ENCODE measurements at places on chromosomes 2 and 18.
A peak's percentile ranks its signal among the peaks of the same experiment; 100 is the strongest.

- peak; percentile 98 for DNase-seq
Measured at GRCh38 chr2:110677530-110678456, at the start of gene BUB1. Gene BUB1 (minus strand): TSS chr2:110678063. CDS start chr2:110677995, 68 bp downstream.

DNA sequence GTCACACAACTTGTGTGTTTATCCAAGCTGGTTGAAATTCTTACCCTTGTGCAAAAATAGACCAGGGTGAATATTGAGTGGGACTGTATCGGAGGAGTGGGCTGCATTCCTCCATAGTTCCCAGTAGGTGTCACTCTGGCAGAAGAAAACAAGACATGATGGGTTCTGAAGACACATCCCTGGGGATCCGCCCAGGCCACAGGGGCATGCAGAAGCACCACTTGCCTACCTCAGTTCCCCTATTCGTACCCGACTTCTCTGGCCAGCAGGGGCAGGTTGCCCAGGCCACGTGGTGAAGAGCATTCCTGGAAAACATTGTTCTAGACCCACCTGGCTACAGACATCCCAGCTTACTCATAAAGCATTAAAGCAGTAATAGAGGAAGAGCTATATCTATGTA is 168.2 kb downstream of the FAM210A start:
- peak; percentile 53 for DNase-seq

GRCh38 chr18:21843341-21843740 is 102.7 kb downstream of the MIB1 start:
- DNase-seq = no peak

- DNase-seq = no peak
Measured at GRCh38 chr18:7456376-7456775, 110.7 kb upstream of the PTPRM start.

GRCh38 chr2:32680942-32681341 is 53.1 kb downstream of the TTC27 start:
- DNase-seq = no peak

DNA sequence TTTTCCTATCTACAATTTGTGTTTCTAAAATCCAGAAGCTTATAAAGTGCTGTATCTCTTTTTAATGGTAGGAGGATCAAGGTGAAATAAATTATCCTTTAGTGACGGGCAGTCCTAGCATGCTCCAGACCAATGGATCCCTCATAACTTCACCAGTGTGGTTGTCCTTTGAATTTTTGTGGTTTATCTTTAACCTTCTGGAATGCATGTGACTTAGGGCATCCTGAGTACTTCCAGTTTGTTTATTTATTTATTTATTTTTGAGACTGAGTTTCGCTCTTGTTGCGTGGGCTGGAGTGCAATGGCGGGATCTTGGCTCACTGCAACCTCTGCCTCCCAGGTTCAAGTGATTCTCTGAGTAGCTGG is 40.4 kb downstream of the NUP35 start:
- no peak for DNase-seq

DNA sequence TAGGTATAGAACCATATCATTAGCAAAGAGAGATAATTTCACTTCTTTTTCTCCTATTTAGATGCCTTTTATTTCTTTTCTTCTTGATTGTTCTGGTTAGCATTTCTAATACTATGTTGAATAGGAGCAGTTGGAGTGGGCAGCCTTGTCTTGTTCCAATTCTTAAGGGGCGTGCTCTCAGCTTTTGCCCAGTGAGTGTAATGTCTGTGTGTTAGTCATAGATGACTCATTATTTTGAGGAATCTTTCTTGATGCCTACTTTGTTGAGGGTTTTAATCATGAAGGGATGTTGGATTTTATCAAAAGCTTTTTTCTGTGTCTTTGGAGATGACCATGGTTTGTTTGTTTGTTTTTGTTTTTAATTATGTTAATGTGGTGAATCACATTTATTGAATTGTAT is 1453.1 kb upstream of the SLC39A10 start:
- DNase-seq = no peak

- DNase-seq = no peak
Measured at GRCh38 chr18:11676867-11677266, 12.2 kb upstream of the GNAL start.

DNA sequence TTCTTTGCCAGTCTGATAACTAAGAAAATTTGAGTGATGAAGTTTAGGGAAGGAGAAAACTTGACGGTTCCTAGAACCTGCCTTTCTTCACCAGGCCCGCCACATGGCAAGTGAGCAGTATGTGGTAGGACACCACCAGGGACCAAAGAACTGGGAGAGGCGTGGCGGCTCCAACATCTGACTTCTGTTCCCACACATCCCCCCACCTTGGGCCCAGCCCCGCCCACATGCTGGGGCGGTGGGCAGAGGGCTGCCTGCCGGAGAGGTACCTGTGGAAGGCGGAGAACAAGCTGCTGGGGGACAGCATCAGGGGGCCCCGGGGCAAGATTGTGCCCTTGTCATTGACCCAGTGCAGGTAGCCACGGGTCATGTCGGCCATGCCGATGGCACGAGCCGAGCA is 75.0 kb downstream of the EMILIN2 start:
- no peak for DNase-seq

GRCh38 chr2:68762665-68763064 is 28.1 kb downstream of the ARHGAP25 start:
- no peak for DNase-seq

- no peak for DNase-seq
Measured at GRCh38 chr2:191115804-191116203, 35.0 kb downstream of the STAT4 start.

DNA sequence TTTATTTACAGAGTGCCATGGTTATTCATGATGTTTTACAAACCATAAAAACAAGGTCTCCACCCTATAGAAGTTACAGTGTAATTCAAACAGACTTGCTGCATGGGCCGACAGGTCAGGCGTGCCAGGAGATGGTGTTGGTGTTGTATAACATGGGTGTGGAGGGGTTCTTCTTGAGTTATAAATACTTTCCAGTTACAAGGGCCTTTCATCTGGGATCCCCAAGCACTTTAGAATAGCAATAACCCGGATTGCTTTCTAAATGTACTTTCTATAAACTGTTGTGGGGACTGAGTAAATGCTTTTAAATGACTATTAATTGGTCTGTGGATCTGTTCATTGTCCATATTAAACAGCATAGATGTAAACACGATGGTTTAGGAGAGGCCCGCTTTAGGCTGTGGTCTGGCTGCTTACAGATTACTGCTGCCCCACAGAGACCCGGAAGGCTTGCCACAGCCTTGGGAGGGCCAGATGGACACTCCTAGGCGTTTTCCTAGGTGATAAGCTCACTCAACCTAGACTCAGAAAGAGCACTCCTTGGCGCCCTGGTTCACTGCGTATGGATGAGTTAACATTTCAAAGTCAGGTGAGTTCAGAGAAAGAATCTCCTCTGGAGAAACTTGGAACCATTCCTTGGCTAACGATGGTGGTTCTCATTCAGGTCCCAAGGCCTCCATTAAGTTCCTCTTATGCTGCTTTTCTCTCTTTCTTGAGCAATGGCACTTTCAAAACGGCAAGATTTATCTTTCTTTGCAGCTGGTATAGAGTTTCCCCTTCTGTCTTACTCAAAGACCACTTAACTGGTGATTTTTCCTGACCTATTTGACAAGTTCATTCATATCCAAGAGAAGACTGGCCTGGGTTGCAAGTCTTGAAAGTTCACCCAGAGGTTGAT is 3.6 kb upstream of the KIAA2012 start:
- no peak for DNase-seq

DNA sequence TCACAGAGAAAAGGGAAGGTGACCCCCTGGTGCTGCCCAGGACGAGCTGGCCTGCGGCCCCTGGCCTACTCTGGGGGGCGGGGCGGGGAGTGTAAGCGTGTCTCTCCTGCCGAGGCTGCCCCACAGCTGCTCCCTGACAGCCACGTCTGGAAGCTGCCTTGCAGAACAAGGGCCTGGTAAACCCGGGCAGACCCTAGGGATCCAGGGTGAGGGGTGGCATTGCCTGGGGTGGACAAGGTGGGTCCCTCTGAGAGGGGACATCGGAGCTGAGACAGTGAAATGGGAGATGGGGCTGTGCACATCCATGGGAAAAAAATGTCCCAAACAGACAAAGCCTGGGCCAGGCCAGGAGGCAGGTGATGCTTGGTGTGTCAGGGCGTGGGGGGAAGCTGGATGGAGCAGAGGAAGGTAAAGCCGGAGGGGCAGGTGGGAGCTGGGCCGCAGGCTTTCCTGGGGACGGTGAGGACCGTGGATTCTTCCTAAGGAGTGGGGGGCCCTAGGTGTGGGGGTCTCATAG is 66.0 kb upstream of the HDAC4 start:
- no peak for DNase-seq

DNA sequence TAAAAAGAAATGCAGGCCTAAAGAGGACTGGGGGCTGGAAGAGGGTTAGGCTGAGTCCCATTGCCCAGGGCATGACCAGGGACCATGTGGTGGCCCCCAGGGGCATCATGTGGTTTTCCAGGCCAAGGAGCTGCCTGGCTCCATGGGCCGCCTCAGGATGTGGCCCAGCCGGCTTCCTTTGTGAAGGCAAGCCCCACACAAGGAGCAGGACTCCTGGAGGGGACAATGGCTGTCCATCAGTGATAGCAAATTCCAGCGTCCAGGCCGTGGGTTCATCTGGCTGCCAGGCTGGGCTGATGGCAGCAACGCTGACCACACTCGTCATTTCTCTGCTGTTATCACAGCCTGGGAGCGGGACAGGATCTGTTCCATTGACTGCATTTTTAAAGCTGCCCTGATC is 82.5 kb downstream of the GBX2 start:
- no peak for DNase-seq

- no peak for DNase-seq
Measured at GRCh38 chr2:188328419-188328818, 36.7 kb downstream of the GULP1 start.

GRCh38 chr2:116718451-116718850 is 1096.0 kb upstream of the DDX18 start:
- DNase-seq = no peak

GRCh38 chr2:66578054-66578686 is 143.2 kb downstream of the MEIS1 start:
- DNase-seq = peak; percentile 37

GRCh38 chr2:30763151-30763660 is 44.0 kb downstream of the CAPN13 start:
- no peak for DNase-seq

DNA sequence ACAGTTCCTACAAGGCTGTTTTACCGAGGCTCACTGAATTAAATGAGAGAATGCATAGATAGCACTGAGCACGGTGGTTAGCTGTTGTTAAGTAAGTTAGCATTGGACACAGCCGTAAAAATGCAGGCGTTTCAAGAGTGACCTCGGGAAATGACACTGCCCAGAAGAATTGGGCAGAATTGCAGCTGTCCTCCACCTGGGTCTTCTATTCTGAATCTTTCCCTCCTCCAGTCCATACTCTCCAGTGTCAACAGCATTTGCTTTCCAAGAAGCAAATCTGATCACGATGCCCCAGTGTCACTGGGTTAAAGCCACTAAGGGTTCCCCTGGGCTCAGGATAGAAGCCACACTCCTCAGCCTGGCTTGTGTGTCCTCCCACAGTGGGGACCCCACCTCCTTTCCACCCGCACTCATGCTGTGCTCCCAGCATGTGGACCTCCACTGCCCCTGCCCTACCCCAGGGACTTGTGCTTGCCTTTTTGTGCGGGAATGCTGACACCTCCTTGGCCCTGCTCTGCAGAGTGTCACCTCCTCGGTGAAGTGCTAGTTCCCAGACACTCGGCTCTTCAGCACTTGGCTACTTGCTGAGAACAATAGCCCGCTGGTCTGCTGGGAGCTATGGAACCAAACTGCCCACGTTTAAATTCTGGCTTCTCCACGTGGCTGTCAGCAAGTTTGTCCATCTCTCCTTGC is 135.0 kb downstream of the ANTXR1 start:
- no peak for DNase-seq

DNA sequence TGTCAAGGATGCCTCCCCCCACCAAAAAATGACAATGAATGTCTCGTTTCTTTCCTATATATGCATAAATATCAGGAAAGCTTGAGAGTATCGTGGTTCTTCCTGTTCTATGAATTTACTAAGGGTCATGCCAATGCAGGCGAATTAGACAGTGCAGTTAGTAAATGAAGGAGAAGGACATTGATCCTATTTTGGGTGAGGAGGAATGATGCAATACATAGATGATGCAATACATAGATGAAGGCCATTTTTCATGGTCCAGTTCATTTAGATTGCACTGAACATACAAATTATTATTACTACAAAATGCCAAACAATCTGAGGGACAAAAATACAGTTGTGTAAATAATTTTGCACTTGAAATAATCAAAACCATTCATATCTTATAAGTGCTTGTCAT is 1265.0 kb downstream of the LRP1B start:
- DNase-seq = no peak

- no peak for DNase-seq
Measured at GRCh38 chr2:174492963-174493431, 6.2 kb upstream of the GPR155 start.

DNA sequence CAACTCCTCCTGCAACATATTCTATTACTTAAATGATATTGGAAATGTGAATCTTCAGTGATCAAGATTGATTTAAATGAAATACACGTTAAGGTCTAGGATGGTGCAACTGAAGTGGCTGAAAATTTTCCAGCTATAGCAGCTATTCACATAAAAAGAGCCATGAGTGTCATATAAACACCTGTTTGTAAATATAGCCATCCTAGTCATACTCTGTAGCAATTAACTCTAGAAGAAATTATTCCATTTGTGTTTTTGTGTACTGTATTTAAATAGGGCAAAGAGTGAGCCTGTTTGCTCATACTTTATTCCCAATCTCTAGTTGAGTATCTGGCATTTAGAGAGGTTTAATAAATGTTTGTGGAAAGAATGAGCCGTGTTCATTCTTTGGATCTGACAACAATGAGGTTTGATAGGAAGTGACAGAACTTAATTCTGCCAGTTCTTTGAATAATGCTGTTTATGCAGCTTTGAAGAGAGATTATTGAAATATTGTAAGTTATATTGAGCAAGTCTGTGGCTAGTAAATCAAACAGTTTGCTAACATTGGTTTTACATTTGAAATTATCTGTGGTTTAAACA is 49.7 kb downstream of the BABAM2 start:
- no peak for DNase-seq

DNA sequence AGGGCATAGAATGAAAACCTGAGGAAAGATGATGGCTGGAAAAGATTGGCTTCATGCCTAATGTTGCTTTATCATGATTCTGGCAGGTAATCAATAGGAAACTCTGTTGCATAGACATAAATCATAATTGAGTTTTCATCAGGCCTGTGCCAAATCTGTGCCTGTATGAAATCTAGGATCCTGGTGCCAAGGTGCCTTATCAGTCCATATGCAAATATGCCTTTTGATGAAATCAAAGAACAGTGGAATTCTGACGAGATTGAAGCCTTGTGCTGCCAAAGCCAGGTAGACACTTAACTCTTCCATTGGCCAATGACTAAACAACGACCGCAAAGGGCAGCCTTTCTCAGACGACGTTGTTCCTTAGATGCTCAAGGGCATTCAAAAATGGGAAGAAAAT is 170.0 kb upstream of the CRIM1 start:
- DNase-seq = no peak

DNA sequence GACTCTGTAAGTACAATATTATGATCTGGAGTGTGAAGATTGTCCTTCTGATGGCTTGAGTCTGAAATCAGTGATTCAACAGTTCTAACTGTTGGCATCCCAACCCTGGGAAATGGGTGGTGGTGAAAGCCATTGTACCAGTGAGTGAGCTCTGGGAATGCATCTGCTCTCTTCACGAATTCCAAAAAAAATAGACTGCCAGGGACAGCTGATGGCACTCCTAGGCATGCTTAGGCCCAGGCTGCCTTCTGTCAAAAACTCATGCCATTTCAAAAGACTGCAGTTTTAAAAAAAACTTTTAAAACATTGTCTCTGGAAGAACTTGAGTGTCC is 20.3 kb downstream of the OXER1 start:
- DNase-seq = no peak

- DNase-seq = no peak
Measured at GRCh38 chr2:234251326-234252271, 201.1 kb downstream of the SPP2 start.
